ENCODE measurements at places on chromosomes 11 and 22.

- DNase-seq: no peak
Observed at GRCh38 chr11:130720232-130721022, 195.9 kb downstream of the SNX19 start.

- DNase-seq: no peak
Observed at GRCh38 chr11:61973476-61974162, 6.2 kb upstream of the FTH1 start.

GRCh38 chr22:43819931-43820640 lies 8.0 kb upstream of the EFCAB6 start:
- DNase-seq: no peak

DNA sequence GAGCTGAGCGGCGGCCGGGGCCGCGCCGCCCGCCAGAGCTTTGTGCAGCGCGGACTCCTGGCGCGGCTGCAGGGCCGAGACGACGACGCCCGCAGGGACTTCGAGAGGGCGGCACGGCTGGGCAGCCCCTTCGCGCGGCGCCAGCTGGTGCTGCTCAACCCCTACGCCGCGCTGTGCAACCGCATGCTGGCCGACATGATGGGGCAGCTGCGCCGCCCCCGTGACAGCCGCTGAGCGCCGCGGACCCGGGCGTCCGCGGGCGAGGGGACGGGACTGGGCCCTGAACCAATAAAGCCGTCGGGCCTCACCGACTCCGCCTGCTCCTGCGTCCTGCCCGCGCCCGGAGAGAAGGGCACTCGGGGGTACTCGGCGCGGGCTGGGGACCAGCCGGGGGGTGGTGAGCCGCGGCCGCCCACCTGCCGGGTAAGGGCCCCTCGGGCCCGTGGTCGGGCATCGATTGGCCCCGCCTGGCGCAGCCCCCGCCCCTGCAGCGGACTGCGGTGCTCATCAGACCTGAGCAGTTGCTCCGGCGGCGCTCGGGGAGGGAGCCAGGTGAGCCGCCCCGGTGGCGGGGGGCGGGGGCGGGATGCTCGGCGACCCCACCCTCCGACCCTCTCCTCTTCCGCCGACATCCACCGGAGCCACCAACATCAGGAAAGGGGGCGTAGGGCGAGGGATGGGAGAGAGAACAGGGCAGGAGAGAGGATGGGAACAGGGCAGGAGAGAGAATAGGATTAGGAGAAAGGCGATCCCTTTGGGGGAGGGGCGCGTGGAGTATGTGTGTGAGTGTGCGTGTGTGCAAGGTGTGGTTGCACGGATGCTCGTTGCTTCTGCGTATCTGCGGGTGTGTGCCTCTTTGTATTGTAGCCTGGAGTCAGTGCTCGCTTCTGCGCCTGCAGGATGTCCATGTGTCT lies at the start of gene TMEM25:
Gene TMEM25 (plus strand): TSS at position 510 of the 914 bp plus-strand sequence. CDS start 610 bp downstream, outside the sequence.
- peak; percentile 69 for DNase-seq

DNA sequence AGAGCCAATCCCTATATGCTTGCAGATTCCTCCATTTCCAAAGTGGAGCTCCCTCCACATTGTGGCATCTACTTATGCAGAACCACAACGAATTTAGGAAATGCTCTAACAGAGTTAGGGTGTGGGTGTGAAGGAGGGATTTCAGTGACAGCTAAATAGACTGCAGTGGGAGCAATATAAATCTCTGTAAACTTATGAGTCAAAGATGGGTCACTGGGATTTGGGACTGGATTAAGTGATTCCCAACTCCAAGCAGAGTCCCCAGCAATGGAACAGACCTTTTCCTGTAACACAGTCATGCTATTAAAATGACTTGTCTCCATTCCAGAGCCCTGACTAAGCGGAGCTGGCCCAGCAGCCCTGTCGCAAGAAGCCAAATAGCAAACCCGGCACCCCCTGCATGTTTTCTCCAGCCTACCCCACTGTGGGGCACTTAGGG lies 36.6 kb downstream of the RPL27A start:
- no peak for DNase-seq

DNA sequence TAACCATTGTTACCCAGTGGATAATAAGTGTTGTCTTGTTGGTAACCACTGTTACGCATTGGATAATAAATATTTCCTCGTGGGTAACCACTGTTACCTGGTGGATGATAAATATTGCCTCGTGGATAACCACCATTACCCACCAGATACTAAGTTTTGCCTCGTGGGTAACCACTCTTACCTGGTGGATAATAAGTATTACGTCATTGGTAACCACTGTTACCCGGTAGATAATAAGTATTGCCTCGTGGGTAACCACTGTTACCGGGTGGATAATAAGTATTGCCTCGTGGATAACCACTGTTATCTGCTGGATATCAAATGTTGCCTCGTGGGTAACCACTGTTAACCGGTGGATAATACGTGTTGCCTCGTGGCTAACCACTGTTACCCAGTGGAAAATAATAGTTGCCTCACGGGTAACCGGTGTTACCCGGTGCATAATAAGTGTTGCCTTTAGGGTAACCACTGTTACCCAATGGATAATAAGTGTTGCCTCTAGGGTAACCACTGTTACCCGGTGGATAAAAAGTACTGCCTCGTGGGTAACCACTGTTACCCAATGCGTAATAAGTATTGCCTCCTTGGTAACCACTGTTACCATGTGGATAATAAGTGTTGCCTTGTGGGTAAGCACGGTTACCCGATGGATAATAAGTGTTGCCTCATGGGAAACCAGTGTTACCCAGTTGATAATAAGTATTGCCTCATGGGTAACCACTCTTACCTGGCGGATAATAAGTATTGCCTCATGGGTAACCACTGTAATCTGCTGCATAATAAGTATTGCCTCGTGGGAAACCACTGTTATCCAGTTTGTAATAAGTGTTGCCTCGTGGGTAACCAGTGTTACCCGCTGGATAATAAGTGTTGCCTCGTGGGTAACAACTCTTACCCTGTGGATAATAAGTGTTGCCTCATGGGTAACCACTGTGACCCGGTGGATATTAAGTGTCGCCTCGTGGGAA lies 21.9 kb upstream of the NXPE4 start:
- DNase-seq: no peak

- DNase-seq: no peak
Observed at GRCh38 chr11:132100583-132100982, 730.2 kb downstream of the NTM start.

GRCh38 chr22:29994027-29994715 lies 86.1 kb upstream of the HORMAD2 start:
- DNase-seq: no peak

GRCh38 chr11:21464601-21465193 lies 728.2 kb upstream of the ANO5 start:
- DNase-seq: no peak

GRCh38 chr11:117218133-117218915 lies 13.5 kb downstream of the PCSK7 start:
- DNase-seq: no peak

GRCh38 chr22:23164091-23164490 lies 16.2 kb upstream of the BCR start:
- no peak for DNase-seq

DNA sequence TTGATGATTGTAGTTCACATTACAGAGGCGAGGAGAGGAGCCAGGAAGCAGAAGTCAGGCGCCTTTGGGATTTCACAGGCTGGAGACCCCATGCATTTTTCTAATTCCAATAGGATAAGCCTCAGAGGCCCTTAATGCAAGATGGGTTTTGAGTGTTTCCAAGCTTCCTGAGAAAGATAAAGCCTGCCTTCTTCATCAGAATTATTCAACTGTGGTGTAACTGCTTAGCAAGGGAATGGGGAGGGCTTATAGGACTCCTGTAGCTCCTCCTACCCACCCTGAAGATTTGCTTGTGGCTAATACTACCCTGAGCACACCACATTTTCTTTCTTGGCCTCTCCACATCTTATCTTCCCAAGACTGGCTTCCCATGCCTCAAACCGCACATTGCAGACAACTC lies 151.1 kb upstream of the ISX start:
- no peak for DNase-seq

DNA sequence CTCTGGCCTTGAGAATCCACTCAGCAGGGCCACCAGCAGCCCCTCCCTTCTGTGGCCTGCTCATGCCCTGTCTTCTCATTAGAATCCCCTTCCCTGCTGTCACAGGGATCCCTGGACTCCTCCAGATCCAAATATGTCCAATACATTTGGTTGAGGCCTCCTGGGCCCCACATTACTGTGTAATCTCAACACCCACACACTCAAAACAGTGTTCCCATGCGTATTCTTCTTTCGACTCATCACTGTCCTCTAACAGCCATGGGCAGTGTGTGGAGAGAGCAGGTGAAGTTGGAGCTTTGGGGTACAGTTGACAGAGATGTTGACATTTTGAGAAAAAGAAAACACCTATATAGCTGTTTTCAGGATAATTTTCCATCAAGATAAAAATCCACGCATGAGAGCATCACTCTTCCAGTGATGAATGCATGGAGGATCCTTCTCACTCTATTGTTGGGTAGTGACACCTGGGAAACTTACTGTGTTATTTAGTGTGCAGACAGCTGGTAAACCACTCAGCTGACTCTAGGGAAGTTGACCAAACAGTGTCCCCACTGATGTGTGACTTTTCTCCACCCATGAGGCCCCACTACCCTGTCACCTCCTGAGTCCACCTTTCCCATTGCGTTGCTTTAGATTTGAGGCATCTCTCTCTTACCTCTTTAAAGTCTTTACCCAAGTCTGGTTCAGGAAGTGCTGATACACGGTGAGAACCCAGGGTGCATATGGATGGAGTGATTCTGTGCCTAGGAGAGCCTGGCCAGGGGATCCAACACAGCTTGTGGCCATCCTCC lies 28.7 kb upstream of the VPREB1 start:
- peak; percentile 31 for DNase-seq

DNA sequence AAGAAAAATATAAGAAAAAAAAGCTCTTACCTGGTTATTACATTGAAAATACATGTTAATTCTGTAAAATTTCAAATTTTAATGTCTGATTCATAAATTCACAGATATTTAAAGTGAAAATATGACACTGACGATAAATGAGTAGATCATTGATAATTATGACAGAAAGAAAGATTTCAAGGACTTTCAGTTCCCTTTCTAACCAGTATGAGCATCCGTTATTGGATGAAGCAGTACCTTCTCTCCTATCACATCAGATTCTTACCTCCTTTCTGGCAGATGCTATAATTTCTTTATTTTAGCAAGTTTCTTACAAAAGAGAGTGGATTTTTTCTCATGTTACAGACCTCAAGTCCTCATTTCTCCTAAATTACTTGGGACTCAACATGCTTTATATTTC lies 847.3 kb downstream of the JRKL start:
- DNase-seq: no peak

Data from activated CD4-positive, alpha-beta T cell treated with anti-CD3 and anti-CD28 coated beads, Interleukin-2, amount 50 U/mL, for 16 hours (primary cell).